ENCODE measurements at places on chromosomes 6 and 20.

DNA sequence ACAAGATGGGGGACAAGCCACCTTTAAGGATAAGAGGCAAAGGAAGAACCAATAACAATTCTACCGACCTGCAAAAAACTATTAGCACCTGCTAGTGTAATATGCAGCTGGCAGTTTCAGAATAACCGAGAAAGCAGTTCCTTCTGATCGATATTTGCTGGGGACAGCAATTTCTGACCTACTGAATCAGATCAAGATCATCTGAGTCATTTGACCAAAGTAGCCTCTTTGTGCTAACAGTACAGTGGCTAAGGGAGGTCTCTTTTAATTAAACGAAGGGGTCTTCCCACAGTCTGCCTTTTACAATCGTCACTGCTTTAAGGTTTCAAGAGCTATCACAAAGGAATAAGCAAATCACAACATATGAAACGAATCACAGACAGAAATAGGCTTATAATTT, 318.9 kb downstream of the BTBD9 start:
- no peak for DNase-seq

DNA sequence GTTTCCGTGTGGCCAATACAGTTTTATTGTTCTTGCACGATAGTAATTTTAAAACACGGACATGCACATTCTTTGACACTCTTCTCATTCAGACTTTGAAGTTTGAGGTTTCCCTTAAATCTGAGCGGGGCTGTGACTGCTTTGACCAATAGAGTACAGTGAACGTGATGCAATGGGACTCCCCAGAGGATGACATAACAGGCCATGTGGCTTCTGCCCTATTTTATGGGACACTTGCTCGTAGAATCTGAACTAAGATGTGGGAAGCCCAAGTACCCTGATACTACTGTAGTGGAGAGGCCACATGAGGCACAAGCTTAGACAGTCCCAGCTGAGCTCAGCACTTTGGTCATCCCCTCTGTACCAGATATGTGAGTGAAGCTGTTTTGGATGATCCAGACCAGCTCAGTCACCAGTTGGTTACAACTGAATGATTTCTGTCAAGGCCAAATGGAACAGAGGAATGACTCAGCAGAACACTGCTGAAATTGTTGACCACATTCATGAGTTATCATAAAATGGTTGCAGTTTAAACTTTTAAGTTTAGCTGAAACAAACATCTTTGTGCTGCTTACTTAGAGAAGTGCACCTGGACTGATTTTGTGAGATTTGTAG, 279.4 kb downstream of the RFPL4B start:
- no peak for DNase-seq

DNA sequence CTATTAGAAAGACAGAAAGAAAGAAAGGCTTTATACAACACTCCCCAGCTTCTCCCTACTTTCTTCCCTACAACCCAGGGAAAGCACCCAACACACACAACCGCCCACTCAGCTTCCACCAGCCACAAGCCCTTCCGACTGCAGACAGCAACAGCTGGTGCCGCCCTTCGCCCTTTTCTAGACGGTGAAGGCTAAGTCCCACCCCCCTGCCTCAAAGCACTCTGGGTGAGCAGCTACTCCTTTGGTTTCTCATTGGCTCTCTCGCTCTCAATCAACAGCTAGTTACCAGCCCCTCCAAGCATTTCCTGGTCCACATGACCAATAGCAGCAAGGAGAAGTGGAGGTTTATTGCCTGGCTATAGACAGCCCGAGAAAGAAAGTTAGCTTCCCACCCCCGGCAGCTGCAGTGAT, 230.1 kb upstream of the MOCS1 start:
- no peak for DNase-seq

GRCh38 chr20:5090191-5090590, 29.6 kb downstream of the PCNA start:
- no peak for DNase-seq

- DNase-seq = no peak
These were observed 115.2 kb downstream of the MRPL14 start for GRCh38 chr6:44012078-44012493.

DNA sequence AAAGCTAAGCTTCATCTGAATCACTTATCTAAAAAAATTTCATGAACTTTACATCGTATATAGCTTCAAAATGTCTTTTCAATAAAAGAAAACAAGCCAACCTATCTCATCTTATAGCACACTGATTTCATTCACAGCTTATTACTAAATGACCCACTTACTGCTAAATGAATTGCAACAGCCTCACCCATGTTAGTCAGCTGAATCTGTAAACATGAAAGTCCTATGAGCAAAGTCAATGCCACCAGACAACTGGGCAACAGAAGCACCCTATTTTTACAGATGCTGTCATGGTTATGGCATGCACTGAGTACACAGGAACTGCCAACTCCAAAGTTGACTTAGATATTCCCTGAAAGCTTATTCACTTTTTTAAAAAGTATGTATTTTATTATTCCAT, 41.2 kb upstream of the DST start:
- no peak for DNase-seq

DNA sequence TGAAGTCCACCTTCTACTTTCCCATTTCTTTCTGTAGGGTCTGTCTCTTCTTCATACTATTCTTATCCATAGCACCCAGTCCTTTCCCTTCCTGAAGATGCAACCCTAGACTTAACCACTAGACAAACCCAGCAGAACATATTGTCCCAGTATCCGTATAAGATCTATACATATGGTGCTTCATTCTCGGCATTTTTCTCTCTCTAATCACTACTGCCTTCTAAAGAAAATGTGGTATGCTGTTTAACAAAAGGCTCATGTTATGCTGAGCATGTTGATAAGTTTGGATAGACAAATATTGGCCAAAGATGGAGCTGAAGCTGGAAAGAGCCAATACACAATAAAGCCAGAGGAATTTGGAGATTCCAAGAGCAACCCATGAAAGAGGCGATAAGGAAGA, 212.6 kb downstream of the MAFB start:
- no peak for DNase-seq

- DNase-seq = peak; percentile 62
These were observed at the start of gene RIPOR2 for GRCh38 chr6:24935366-24936152. RIPOR2 (minus strand) TSS chr6:24935960; CDS start chr6:24935898, 62 bp downstream.

DNA sequence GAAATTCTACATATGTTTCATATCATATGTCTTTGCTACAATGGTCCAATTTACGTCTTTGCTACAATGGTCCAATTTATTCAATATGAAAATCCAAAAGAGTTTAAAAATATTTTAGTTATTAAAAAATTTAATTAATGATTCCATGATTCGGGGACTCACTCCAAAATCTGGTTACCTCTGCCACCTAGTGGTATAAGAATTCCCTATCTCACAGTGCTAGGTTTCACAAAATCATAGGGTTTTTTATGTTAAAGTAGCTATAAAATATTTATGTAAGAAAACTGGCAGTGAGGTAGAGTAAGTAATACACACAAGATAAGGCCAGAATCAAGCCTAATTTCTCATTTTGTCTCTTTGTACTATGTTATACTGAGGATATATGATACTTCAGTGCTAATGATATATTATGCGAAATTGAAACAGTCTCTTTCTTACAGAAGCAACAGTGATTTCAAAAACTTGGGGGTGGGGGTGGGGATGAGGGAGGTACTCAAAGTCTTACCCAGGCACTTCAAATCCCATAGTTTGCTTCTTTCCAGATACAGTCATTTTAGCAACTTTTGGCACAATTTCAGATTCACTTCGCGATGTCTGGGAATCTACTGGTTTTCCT, 52.3 kb downstream of the HBS1L start:
- no peak for DNase-seq

- peak; percentile 42 for DNase-seq
These were observed 510 bp downstream of the NDRG3 start for GRCh38 chr20:36745234-36745926.

GRCh38 chr6:150490586-150490985, 109.1 kb upstream of the PLEKHG1 start:
- no peak for DNase-seq

DNA sequence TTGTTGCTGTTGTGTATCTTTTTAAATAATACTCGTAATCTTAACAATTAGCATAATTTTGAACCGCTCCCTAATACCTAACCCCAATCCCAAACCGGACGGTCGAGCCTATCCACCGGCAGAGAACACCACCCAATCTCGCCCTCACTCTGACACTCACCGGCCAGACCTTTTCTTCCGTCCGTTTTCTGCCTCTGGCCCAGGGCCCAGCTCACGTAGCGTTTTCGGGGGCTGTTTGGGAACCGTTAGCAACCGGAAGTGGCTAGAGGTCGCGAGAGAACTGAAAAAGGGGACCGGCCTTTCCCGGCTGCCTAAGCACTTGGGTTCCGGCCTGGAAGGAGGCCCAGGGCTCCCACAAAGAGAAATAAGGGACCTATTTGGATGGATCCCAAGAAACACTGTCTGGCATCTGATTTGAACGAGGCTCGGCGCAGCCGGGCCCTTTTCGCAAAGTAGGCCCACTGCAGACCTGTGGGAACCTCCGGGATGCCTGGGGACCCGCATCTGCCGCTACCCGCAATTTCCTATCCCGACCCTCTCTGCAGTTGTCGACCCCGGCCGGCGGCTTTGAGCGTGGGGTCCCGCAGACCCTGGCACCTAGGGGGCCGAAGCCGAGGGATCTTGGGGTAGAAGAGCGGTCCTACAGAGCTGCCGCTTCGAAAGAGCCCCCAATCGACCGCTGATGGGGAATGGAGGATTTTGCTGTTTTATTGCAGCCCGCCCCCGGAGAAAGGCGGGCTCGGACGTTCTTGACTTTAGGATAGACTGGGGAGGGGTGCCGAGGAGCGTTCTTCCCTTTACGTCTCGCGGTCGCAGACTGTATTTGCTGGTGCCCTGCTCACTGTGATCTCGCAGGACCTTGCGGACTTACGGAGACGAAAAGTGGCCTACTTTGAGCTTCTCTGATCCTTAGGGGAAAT, 4.8 kb upstream of the ZKSCAN8 start:
- DNase-seq = peak; percentile 87

GRCh38 chr20:34824806-34825529, 483 bp downstream of the NCOA6 start:
- peak; percentile 69 for DNase-seq

DNA sequence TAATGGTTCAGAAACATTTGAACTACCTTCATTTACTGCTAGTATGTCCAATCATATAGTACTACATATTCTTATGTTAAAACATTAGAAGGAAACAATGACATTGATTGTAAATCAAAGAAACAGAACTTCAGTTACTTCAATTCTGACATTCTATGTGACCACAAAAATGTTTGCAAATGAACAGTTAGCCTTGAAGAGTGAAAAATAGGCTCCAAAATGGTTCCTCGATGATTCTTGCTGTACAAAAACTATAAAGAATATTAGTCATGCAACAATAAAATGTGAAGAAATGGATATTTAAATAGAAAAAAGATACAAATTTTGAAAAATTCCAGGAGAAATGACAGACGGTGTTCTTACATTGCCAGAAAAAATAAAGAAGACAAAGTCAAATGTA, 686.9 kb downstream of the BCKDHB start:
- no peak for DNase-seq

DNA sequence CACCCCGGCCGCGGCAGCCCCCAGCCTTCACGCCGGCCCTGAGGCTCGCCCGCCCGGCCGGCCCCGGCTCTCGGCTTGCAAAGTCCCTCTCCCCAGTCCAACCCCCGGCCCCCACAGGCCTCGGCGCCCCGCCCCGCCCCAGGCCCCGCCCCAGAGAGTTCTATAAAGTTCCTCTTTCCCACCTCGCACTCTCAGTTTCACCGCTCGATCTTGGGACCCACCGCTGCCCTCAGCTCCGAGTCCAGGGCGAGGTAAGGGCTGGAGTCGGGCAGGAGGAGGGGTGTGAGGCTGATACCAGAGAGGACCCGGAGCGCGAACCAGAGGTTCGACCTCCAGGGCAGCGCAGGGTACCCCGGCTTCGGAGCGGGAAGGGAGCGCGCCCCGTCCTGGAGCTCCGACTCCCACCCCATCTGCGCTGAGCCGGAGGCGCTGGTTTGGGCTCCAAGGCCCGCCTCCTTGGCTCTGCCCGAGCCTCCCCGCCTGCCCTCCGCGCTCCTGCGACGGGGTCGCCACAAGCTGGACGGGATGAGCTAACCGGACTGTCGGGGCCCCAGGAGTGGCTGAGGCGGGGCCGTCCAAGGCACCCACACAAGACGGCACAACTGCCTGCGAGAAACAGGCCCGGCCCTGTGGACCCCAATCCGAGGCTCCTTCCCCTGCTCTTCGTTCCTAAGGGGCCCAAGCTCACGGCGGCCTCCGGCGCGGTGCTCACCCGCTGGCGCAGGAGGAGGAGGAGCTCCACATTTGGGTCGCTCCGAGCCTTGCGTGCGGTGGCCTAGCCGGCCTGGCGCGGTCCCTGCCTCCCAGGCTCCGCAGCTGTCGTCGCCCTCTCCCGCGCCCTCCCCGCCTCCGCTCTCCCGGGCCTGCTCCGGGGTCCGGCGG, at the start of gene IRF4:
Gene IRF4, plus strand, starts transcription at position 194 of the 882 bp plus-strand sequence. CDS start 1,401 bp downstream, outside the sequence.
- DNase-seq = peak; percentile 81

DNA sequence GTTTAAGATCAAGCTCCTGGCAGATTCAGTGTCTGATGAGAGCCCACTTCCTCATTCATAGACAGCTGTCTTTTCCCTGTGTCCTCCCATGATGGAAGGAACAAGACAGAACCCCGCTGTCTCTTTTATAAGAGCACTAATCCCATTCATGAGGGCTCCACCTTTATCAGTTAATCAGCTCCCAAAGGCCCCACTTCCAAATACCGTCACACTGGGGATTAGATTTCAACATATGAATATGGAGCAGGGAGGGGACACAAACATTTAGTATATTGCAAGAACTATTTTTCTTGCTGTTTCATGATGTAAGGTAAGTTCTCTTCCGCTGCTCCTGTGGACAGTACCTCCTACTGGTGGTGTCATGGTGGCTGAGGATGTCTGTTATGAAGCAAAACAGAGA, 158.3 kb upstream of the IRAK1BP1 start:
- no peak for DNase-seq

DNA sequence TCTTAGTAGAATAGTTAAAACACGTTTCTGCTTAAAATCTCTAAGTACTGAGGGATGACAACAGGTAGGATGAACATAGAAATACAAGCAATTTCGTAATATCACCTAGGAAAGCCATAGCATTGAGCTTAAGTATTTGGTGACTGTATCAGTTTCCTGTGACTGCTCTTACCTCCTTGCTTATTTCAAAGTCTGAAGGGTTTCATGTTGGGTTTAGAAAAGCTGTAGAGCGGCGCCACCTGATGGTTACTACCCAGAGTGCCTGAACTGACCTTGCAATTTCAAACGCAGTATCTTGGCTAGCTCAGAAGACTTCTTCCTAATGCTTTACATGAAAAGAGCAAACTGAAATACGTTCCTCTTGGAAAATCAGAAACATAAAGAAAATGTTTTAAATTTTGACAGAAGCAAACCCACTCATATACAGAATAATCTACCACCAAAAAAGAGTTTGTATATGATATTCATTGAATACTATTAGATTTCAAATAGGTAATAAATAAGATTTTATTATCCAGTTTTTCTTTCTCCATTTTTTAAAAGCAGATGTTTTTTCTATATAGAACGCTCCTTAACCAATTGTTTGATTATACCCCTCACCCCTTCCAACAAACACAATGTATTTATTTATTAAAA, 82.3 kb upstream of the RIPOR2 start:
- peak; percentile 77 for DNase-seq

DNA sequence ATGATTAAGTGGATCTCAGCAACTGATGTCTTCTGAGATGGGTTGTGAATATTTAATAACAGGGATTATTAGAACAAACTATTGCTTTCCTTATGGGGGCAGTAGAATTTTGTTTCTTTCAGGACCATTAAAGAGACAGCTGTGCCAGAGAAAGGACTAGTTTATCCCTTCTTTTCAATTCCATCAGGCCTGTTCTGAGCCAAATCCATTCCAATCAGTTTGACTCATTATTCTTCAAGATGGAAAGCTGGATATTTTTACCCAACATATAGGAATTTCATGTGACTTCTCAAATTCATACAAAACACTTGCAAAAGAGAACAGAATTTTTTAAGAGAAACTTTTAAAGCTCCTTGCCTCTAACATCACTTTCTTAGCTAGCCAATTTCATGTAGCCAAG, 722.0 kb upstream of the FLRT3 start:
- no peak for DNase-seq

Measured in activated CD4-positive, alpha-beta T cell treated with anti-CD3 and anti-CD28 coated beads, Interleukin-2, amount 50 U/mL, for 48 hours (primary cell).